Thoracic aorta (tissue), 2 donors: ENCODE measurements at places on chromosomes 12 and 14. TPM values are rescaled to one million over a fixed set of nuclear protein-coding genes. Genes with fewer than 3 reads are reported as not detected.

SLC7A8 gene
- 28.0 TPM for total RNA-seq

PTPRB gene
- total RNA-seq: 39.0 TPM

ACACB gene
- 37.5 TPM for total RNA-seq

FGF6 gene
- total RNA-seq: not detected
